ENCODE measurements at places on chromosomes 7 and 10.

GRCh38 chr7:2802504-2803341 is 41.4 kb downstream of the GNA12 start:
- no peak for DNase-seq

GRCh38 chr7:89798599-89798996 is 355.7 kb upstream of the STEAP1 start:
- no peak for DNase-seq

- DNase-seq: no peak
These were observed 164.8 kb upstream of the STEAP1 start for GRCh38 chr7:89989454-89989853.

GRCh38 chr10:71766717-71767419 is 6.5 kb downstream of the VSIR start:
- no peak for DNase-seq

DNA sequence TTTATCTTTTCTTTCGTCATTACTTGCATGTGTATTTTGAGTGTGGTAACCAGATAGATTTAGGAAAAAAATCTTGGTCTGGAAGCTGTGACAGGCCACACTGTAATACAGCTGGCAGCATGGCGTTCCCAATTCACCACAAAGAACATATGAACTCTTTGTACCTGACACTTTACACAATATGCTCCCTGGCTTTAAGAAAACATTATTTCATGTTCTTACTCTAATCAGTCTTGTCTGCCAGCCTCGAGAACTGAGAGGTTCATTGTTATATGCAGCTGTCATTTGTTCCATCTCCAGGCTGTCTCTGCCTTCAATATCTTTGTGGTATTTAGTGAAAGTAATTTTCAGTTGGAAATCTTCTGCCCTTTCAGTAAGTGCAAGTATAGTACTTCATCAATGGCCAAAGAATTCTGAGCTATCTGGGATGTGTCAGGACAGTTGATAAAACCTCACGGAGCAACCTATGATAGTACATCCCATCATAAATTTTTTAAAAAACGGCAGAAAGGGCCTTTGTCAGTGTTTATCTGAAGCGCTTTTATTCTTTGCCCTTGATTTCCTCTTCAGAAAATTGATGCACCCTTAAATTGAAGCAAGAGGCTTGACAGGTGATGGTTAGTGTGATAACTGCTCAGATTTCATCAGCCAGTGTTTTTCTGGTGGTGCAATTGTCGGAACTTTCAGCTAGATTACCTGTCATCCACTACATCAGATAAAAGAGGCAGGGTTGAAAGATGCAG is 146.3 kb upstream of the SP8 start:
- no peak for DNase-seq

DNA sequence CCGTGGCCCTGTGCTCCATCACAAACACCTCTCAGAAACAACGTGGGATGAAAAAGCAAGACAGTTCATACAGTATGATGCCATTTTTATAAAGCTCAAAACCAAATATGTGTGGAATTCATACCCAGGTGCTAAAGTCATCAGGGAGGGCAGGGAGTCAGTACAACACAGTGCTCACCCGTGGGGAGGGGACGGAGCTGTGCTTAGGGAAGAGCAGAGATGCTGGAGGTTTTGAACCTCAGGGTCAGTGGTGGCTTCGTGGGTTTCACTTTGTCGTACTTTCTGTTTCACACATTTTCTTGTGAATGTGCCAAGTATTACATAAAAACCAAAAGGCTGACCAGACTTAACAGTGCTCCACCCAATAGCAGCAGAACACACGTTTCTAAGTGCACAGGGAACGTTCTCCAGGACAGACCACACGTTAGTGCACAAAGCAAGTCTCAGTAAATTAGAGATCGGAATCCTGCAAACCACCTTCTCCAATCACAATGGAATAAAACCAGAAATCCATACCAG is 21.2 kb downstream of the ZMIZ2 start:
- no peak for DNase-seq

DNA sequence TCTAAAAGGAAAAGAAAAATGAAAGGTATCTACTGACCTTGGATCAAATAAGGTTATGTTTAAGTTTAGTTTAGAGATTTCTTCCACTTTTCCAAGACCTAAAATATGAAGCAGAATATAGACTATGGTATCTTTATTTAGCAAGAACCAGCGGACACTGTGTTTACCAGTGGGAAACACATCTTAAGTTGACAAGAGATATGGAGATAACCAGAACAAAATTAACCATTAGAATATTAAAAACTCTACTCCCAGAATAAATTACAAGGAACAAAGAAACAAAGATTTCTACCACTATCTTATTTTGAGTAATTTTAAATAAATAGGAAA is 86.9 kb downstream of the IMMP2L start:
- DNase-seq: no peak

DNA sequence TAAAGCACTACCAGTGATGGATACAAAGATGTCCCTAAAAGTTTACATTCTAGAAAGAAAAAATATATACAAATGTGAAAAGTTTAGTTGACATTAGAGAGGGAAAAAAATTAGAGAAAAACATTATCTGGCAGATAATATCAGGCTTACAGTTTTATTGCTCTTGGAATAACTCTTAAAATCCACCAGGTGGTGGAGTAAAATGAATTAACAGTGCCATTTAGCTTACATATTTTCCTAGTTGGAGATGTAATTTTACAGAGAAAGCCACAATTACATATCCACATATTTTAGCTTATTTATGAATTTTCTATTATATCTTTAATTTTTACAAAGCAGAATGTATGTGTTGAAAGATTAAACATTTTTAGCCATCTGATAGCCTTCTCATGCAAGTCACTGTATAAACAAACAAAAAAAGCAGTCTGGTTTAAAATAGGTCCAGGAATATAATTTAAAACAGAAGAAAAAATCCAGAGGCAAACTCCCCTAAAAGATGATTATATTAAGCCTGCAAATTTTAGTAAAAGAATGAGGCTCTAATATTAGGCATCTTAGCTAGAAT is 6.5 kb downstream of the CABCOCO1 start:
- no peak for DNase-seq

- DNase-seq: no peak
These were observed 59.3 kb upstream of the RNF148 start for GRCh38 chr7:122762071-122762470.

- DNase-seq: no peak
These were observed 39.3 kb upstream of the PODXL start for GRCh38 chr7:131595699-131596098.

- DNase-seq: no peak
These were observed 185.6 kb upstream of the LRGUK start for GRCh38 chr7:133941496-133941895.

GRCh38 chr10:132973903-132974241 is 31.5 kb upstream of the CFAP46 start:
- no peak for DNase-seq

DNA sequence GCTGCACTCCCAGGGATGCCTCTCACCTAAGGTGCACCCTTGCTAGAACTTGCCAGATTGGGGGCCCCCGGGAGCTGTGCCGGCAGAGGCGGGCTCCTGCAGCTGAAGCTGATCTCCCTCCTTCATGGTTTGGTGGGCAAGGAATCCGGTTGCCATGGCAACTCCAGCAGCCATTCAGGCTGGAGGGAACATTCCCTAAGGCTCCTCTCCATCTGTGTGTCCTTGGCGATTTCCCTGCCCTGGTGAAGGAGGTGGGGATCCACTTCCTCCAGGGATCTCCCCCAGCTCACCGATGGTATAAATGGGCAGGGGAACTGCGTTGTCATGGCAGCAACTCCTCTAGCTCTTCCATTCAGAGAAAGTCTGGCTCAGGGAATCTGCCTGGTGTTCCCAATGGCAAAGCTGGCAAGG is 49.6 kb upstream of the GPR158 start:
- peak; percentile 59 for DNase-seq

DNA sequence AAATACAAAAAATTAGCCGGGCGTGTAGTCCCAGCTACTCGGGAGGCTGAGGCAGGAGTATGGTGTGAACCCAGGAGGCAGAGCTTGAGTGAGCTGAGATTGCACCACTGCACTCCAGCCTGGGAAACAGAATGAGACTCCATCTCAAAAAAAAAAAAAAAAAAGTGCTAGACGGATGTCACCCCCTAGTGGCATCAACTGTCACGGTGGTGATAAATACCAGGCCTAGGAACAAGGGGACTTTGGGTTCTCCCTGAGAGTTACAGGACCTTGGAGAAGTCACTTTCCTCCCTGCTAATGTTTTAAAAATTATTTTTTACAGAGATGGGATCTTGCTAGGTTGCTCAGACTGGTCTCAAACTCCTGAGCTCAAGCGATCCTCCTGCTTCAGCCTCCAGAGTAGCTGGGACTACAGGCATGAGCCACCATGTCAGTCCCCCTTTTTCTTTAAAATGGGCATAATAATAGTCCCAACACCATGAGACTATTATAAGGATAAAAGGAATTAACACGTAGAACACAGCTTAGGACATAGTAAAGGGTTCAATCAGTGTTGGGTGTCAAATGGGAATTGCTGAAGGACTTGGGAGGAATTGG is 2.6 kb upstream of the TMEM130 start:
- DNase-seq: no peak

- DNase-seq: no peak
These were observed 258.0 kb downstream of the ELFN1 start for GRCh38 chr7:1927937-1928644.

GRCh38 chr10:46287846-46288477 is 1.2 kb downstream of the ANTXRL start:
- no peak for DNase-seq

GRCh38 chr7:33185786-33186185 is 56.4 kb downstream of the BBS9 start:
- no peak for DNase-seq

DNA sequence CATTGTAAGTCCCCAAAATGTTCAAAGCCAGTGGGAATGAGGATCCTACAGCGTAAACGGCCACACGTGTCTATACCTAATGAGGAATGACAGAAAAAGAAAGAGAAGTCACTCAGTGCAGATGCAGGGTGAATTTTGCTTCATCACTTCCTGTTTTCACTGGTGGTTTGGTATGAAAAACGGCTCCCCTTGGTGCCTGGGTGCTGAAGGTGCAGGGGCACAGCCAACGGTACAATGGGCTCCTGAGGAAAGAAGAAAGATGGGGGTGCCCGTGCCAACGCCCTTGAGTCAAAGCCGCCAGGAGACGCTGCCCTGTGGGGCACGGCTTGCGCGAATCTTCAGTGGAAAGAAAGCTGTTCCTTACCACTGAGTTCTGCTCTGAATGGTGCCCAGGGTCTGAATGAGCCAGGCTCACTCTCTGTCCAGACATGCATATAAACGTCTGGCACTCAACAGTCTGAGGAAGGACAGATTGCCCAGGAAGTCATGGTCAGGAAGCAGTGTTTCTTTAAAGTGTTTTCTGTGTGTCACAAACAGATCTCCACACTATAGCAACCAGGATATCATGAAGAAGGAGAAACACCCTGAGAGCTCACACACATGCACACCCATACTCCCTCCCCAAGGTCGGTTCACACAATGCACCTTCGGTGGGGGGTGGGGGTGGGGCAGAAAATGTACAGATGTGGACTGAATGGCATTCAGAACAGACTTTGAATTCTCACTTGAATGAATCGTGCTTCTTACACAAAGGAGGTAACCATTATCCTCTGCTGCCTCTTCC is 105.8 kb downstream of the ELMO1 start:
- DNase-seq: no peak

DNA sequence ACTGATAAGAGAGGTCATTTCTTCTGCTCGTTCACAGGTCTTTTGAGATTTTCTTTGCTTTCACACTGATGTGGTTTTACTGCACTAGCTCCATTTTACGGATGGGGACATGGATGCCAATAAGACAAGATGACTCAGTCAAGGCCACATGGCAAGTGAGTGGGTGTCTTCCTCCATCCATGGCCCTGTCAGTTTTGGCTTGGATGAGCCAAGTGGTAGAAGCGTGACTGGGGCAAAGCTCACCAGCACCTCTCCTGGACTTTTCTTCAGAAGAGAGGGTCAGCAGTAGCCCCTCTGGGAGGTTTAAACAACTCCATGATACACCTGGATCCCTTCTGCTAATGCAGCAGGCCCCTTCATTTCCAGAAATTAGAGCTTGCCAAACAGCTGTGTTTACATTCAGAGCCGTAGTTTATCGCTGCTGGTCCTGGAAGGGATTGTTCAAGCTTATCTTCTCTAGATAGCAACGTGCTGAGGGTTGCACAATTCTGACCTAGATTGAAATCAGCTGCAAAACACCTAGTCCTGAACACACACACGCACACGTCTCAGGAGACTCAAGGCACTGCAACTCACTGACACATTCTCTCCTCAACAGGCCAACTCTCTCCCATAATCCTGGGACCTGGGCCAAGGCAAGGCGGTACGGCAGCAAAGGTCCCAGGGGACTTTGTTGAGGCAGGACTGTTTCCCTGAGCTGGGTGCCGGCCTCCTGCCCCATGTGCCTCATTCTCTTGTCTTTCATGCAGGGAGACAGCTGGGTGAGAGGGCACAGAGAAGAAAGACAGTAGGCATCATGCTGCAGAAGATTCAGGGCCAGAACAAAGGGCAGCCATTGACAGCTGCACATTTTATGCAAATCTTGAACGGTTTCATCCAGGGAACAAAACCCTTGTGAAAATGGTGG is 14.2 kb upstream of the PDCD4 start:
- no peak for DNase-seq

DNA sequence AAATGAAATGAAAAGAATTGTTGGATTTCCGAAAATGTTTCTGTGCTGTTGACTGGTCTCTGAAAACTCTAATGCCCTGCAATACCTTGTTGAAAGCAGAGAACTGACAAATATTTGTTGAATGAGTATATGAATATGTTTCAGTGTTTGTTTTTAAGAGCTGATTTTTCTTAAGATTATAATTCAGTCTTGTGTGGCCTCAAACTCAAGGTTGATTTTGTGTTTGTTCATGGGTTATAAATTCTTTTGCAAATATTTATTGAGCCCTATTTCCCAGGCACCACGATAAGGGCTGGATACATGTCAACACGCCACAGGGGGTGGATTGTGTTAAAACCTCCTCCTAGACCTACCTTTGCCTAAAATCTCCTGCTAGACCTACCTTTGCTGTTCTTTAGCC is 203.9 kb upstream of the PLPP4 start:
- no peak for DNase-seq

- no peak for DNase-seq
These were observed 53.2 kb downstream of the ICA1 start for GRCh38 chr7:8208816-8209215.

DNA sequence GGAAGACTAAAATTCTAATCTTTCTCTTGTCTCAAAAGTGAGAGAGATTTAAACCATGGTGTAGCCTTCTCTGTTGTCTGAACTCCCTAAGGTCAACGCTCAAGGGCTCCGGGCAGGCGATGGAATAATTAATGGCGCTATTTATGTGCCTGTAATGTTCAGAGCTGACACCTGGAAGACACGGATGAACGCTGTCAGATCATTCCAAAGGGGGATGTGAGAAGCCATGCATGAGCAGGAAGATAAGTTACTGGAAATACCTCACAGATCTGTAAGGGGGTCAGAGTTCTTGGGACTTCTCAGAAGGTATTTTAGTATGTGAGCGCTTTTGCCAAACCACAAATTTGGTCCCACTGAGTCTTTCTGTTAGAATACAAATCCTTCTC is 73.3 kb upstream of the MTPN start:
- DNase-seq: no peak

DNA sequence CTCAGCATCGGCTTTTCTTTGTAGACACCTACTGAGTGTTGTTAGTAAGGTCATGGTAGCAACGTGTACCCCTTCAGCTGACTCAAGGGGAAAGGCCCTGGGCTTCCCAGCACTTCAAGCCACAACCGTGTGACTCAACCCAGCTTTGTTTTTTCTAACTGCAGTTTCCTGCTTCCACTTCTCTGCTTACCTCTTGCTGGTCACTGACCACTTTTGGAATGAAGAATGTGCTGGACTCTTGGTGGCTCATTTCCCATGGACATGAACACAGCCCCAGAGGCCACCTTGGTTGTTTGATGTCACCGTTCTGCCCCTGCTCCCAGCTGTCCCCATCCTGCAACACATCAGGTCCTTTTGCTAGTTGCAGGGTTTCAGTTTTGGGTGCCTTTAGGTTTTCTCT is 69.5 kb upstream of the ZNF438 start:
- DNase-seq: no peak

Data from H9 (cell line).